Activated naive CD8-positive, alpha-beta T cell treated with anti-CD3 and anti-CD28 coated beads, Interleukin-2, amount 10 ng/mL, durations not matched to agents 7 days and 5 days (primary cell): ENCODE measurements at places on chromosomes 1 and 21.
A peak's percentile ranks its signal among the peaks of the same experiment; 100 is the strongest.

- H3K36me3 ChIP-seq: no peaks in the 10 kb centered on the region
- H3K27me3 ChIP-seq: peaks cover 18% of the 10 kb centered on the region
These were observed 34.1 kb downstream of the DDX20 start for GRCh38 chr1:111789666-111790316.

- H3K27ac ChIP-seq: no peak overlapping the region
- H3K27me3 ChIP-seq: peaks cover 17% of the 10 kb centered on the region
- DNase-seq: no peak
- peaks cover 41% of the 10 kb centered on the region for H3K36me3 ChIP-seq
These were observed 28.5 kb upstream of the SELENON start for GRCh38 chr1:25771221-25772114.

DNA sequence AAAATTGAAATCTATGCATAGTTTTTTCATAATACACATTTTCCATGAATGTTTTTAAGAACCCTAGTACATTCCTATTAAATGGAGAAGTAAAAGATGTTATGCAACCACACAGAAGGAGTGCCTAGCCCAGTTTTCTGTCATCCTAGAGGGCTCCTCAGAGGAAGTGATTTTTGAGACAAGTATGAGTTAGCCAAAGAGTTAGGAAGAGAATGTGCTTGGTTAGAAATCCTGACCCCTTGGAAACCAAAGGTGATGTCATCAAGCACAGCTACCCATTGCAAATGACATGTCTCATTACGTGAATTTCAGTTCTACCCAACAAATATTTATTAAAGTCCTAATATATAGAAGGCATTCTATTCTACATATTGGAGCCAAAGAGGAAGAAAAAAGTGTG, 88.9 kb upstream of the TNFSF4 start:
- no peak overlapping the region for H3K4me3 ChIP-seq
- no peak overlapping the region for H3K27ac ChIP-seq
- DNase-seq: no peak
- peaks cover 1% of the 10 kb centered on the region for H3K36me3 ChIP-seq
- H3K27me3 ChIP-seq: no peaks in the 10 kb centered on the region

DNA sequence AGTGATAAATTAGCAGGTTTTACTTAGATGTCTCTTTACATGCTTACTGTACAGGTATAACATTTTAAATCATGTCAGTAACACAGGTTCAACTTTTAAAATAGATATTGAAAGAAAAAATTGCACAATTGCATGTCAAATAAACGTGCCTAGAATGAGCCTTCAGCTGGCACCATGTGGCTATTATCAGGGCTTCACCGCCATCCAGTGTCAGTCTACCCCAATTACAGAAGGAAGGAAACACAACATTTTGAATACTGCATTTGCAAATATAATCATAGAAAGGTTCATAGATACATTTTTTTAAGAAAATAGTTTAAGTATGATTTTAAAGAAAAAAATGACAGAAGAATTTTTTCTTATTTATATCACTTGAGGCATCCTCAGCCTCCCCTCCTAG, 47.5 kb upstream of the SERTAD4 start:
- H3K4me3 ChIP-seq: no peak overlapping the region
- H3K36me3 ChIP-seq: no peaks in the 10 kb centered on the region
- no peak for DNase-seq
- H3K4me1 ChIP-seq: no peaks in the 10 kb centered on the region
- peaks cover 2% of the 10 kb centered on the region for H3K27me3 ChIP-seq

GRCh38 chr1:89865498-89866382, 44.9 kb downstream of the LRRC8D start:
- peaks cover 44% of the 10 kb centered on the region for H3K36me3 ChIP-seq
- DNase-seq: no peak
- H3K27me3 ChIP-seq: no peaks in the 10 kb centered on the region
- H3K4me3 ChIP-seq: no peak overlapping the region
- no peak overlapping the region for H3K27ac ChIP-seq
- H3K4me1 ChIP-seq: peaks cover 24% of the 10 kb centered on the region

DNA sequence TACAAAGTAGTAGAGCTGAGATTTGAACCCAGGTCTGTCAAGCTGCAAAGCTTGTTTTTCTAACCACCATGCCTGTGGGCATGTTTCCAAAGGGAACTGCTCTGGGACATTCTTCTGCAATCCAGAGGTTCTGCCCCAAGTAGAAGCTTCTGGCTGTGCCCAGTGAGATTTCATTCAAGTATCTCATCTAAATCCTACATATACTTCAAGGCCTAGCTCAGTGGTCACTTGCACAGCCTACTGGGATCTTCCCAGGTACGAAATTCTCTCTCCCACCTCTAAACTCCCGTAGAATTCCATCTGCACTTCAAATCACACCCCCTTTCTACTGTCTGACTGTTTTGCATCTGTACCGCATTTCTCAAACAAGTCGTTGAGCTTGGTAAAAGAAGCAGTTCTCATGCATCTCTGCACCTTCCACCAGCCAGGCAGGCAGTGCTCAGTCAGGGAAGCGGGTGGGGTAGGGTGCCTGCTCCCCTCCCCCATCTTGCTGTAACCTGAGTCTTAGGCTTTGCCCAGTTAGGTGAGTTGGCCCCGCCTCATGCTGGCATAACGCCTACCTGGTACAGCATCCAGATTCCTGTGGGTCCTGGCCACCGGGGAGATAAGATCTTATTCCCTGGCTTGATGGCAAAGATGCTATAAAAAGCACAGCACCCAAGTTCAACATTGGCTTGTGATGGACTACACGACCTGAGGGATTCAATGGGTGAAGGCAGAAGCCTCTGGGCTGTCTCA, 13.5 kb downstream of the SLC9A1 start:
- DNase-seq: no peak
- H3K27ac ChIP-seq: no peak overlapping the region
- peaks cover 18% of the 10 kb centered on the region for H3K36me3 ChIP-seq
- H3K4me3 ChIP-seq: no peak overlapping the region
- H3K4me1 ChIP-seq: peaks cover 42% of the 10 kb centered on the region

GRCh38 chr21:39575775-39576174, 37.0 kb upstream of the B3GALT5 start:
- no peak overlapping the region for H3K27ac ChIP-seq
- no peak for DNase-seq
- H3K4me3 ChIP-seq: no peak overlapping the region
- no peaks in the 10 kb centered on the region for H3K4me1 ChIP-seq
- H3K36me3 ChIP-seq: no peaks in the 10 kb centered on the region
- no peaks in the 10 kb centered on the region for H3K27me3 ChIP-seq

GRCh38 chr1:173798078-173798477, 26.4 kb upstream of the DARS2 start:
- no peaks in the 10 kb centered on the region for H3K27me3 ChIP-seq
- H3K36me3 ChIP-seq: peaks cover 35% of the 10 kb centered on the region
- no peaks in the 10 kb centered on the region for H3K4me1 ChIP-seq
- no peak for DNase-seq
- H3K27ac ChIP-seq: no peak overlapping the region

DNA sequence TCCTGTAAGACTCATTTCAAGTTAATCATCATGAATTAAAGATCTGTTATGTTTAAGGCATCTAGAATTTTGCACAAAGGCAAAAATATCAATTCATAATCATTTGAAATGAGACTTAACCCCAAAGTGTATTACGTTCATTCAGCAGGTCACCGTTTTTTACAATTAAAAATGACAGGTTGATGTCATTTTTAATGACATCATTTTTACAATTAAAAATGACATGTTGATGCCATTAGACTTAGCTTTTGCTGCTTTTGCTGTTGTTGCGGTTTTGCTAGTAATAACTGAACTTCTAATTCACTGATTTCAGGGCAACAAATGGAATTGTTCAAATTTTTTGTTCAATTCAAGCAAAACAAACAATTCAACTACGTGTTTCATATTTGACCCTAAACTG, 17.0 kb downstream of the PRMT6 start:
- no peak overlapping the region for H3K4me3 ChIP-seq
- no peak overlapping the region for H3K27ac ChIP-seq
- peaks cover 12% of the 10 kb centered on the region for H3K27me3 ChIP-seq
- H3K4me1 ChIP-seq: no peaks in the 10 kb centered on the region
- DNase-seq: no peak
- no peaks in the 10 kb centered on the region for H3K36me3 ChIP-seq

DNA sequence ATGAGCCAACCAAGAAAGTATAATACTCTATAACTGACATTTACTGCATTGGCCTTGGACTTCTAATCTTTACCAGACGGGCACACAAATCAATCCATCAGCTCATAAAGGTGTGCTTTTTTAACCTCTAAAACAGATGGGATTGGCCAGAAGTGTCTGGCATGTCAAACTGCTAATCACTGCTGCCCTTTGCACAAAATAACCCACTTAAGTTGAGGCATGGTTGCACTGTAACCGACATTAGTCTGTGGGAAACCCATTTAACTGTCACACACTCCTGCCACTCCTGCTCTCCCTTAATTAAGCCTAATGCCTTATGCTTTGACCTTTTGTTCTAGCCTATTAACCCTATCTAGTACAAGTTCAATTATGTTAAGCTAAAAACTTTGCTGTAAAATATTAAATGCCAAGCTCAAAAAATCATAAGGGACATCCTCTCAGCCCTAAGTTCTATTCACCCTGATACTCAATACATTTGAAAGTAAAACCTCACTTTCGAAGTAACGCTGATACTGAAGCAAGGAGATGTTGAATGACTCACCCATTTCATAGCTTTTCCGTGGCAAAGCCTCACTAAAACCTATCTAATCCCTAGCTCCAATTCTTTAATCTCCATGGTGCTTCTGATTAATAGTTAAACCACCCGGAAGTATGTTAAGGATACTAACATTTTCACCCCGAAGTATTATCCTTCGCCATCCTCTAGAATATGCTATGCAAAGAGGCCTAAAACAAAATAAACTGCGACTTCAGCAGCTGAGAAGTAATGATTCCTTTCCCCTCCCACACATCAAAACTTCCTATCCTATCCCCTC, 12.9 kb downstream of the NRIP1 start:
- peak overlapping the region; percentile 78 for H3K27ac ChIP-seq
- H3K36me3 ChIP-seq: peaks cover 6% of the 10 kb centered on the region
- H3K27me3 ChIP-seq: no peaks in the 10 kb centered on the region
- no peak for DNase-seq
- peaks cover 50% of the 10 kb centered on the region for H3K4me1 ChIP-seq

DNA sequence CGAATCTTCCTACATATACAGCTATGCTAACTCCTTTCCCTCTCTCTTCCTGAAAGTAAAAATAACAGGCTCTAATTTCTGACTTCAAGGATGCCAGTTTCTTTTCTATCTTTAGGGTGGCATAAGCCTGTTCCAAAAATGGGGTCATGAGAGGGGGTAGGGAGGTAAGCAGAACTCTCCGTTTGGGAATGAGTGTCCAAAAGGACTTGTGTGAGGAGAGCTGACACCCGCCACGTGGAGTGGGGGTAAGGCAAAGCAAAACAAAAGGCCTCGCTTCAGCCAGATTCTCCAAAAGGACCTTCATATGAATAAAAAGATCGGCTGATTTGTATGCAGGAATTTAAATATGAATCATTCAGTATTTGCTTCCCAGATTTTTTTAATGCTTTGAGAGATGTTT, 28.6 kb downstream of the PLPPR4 start:
- H3K27me3 ChIP-seq: no peaks in the 10 kb centered on the region
- DNase-seq: no peak
- no peaks in the 10 kb centered on the region for H3K4me1 ChIP-seq
- H3K27ac ChIP-seq: no peak overlapping the region

- no peaks in the 10 kb centered on the region for H3K36me3 ChIP-seq
- peaks cover 20% of the 10 kb centered on the region for H3K4me1 ChIP-seq
- H3K4me3 ChIP-seq: no peak overlapping the region
- DNase-seq: no peak
- H3K27ac ChIP-seq: no peak overlapping the region
These were observed 29.0 kb downstream of the VWA5B1 start for GRCh38 chr1:20319456-20320220.
